Stimulated activated CD8-positive, alpha-beta memory T cell treated with anti-CD3 and anti-CD28 coated beads, Interleukin-4, amount 100 ng/mL, for 4 hours (primary cell): ENCODE measurements at places on chromosomes 4 and X.

GRCh38 chr4:51923343-51923742, 80.4 kb downstream of the DCUN1D4 start:
- DNase-seq = no peak

- DNase-seq = no peak
Observed at GRCh38 chrX:72620550-72621145, 48.0 kb upstream of the HDAC8 start.

GRCh38 chr4:10809905-10810304, 125.3 kb upstream of the CLNK start:
- DNase-seq = no peak

- no peak for DNase-seq
Observed at GRCh38 chr4:26789208-26789607, 71.4 kb upstream of the STIM2 start.

DNA sequence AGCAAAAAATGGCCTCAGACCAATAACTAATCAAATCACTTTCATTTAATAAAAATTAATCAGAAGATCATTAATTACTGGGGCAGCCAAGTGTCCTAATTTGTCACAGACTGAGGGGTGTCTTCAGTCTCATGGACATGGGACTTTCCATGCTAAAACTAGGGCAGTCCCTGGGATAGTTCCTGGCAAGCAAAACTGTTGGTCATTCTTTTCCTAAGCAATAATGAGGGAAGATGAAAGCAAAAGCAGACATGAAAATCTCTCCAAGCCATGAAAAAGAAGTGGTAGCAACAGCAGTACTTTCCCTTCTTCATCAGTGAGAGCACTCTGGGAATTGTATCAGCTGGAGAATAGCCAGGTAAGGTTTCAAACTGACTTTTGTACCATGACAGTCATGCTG, 3.7 kb upstream of the ANTXR2 start:
- DNase-seq = no peak

- DNase-seq = no peak
Observed at GRCh38 chr4:172813359-172813923, 355.2 kb upstream of the GALNT7 start.

DNA sequence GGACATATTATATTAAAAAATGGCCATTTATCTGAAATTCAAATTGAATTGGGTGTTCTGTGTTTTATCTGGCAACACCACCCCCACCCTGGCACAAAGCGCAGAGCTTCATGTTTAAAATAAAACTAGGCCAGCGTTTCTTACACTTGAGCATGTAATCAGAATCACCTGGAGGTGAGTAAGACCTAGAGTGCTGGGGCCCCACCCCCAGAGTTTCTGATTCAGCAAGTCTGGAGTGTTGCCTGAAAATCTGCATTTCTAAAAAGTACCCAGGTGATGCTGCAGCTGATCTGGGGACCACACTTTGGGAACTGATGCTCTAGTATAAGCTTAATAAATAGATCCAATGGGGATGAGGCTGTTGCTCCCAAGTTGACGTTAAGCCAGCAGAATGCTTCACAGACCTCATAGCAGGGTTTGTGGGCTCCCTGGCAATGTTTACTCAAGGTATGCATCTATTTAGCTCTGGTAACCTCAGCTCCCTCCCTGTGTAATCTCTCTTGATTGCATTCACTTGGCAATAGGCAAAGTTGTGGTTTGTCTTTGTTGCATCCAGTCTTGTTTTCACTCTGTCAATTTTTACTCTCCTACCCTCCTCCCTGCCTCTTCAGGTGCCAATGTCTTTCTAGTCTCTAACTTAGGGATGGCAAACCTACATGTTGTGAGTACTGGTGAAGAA, 99.8 kb upstream of the TEX13D start:
- no peak for DNase-seq

DNA sequence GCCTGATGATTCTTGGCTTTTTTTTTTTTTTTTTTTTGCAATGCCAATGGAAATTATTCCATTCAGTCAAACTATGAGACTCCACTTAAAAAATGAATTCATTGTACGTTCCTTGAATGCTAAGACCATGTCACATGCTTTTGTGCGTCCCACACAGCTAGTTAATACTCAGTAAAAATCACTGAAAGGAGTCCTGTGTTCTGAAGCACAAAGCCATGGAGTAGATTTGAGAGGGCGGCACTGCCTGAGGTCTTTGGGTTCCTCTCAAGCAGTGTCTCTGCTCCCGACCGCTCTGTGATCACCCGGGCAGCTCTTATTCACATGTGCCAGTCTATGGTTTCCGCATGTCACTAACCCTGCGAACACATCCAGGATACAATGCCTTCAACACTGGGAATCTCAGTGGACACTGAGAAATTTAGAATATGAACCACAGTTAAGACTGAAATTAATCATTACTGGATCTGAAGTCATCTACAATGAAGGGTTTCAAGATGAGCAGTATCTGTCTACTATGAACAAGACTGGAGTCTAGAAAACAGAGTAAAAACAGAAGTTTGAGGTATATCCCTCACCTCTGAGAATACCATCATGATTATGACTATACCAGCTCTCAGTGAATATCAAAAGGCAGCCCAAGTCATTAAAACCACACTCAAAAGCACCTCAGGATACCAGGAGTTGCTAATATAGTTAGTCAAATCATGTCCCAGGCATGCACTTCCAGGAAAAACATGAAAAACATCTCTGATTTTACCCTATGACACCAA, 193.0 kb downstream of the MGST2 start:
- no peak for DNase-seq

DNA sequence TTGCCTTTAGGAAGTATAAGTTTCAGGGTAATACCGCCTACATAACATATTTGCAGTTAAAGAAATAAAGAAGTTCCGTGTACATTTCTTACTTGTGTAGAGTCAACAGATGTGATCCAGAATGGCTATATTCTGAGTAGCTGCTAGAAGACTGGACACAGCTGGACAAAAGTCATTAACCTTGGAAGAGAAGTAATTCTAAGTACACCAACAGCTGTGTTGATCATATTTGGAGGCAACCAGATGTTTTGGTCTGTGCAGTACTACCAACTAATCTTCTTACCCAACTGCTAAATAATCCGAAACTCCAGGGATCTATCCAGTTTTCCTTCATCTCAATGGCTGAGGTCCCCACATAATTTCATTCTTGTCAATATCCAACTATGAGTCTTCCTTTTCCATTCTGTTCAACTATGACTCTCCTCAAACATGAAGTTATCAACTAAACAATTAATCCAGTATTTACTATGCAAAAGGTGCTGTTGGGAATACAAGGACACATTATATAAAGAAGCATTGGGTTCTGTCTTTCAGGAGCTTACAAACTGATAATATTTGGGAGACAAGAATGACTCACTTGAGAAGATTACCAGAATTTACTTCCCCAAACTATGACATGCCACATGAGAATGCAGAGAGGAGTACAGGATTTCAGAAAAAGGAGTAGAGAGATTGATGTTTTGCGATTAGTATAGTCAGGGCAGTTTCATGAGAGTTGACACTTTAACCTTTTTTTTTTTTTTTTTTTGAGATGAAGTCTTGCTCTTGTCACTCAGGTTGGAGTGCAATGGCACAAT, 78.2 kb downstream of the COL4A6 start:
- DNase-seq = no peak

GRCh38 chr4:31045724-31046318, 325.7 kb downstream of the PCDH7 start:
- DNase-seq = no peak

- DNase-seq = no peak
Observed at GRCh38 chrX:130498653-130499274, 97.0 kb downstream of the RBMX2 start.

DNA sequence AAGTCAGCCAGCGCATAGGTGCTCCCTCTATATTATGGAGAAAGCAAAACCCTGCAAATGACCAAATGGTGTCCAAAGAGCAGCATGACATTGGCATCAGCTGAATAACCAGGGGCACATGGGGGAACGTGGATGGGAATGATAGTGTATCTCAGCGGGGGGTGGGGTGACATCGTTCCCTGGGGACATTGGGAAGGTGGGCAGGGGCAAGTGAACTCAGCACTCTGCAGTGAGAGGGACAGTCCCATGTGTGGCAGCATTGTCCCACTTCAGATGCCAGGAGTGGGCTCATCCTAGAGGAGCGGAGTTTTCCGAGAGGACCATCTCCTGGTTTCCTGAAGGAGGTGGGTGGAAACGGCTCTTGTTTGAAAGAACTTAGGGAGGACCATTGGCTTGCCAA, 64.8 kb downstream of the NELFA start:
- DNase-seq = no peak

DNA sequence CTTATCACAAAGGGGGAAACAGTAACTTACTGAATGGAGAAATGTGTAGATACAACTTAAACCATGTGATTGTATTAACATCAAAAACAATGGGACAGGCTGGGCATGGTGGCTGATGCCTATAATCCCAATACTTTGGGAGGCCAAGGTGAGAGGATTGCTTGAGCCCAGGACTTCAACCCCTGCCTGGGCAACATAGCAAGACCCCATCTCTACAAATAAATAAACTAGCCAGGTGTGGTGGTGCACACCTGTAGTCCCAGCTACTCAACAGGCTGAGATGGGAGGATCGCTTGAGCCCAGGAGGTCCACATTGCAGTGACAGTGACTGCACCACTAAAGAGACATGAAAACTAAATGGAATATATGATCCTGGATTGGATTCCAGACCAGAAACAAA, 26.4 kb downstream of the TMEM184C start:
- no peak for DNase-seq

DNA sequence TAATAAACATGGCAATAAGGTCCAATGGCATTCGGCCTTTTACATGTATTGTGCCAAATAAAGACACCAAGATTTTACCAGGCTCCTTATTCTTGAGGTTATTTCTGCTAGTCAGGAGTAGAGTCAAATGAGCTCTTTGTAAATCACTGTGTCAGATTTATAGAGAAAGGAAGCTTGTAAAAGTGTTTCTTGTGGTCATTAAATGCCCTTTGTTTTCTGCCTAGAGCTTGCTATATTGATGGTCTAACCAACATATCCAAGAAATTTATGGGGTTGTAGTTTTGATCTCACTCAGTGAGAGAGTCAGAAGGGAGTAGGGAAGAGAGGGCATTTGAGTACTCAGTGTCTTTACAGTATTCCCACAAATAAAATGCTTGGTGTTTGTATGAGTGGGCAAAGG, 86.2 kb upstream of the FRMPD4 start:
- no peak for DNase-seq

DNA sequence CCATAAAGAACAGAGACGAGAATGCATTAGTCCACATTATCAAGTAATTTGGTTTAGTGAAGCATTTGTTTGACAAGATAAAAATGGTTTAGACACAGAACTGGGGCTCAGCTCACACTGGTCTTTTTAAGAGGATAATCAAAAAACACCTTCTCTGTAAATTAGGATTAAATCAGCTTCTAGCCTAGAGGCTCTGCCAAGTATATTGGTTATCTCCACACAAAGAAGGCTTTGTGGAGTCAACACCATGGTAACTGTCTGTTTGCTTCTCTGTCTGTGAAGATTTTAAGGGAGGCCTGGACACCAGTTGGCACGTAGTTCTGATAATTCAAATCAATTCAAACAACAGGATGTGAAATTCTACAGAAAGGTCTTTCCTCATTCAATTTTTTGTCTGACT, 687.0 kb downstream of the DMD start:
- no peak for DNase-seq

- no peak for DNase-seq
Observed at GRCh38 chr4:116180157-116180601, 905.2 kb downstream of the TRAM1L1 start.

- no peak for DNase-seq
Observed at GRCh38 chrX:135275973-135276372, 24.1 kb downstream of the ETDA start.

DNA sequence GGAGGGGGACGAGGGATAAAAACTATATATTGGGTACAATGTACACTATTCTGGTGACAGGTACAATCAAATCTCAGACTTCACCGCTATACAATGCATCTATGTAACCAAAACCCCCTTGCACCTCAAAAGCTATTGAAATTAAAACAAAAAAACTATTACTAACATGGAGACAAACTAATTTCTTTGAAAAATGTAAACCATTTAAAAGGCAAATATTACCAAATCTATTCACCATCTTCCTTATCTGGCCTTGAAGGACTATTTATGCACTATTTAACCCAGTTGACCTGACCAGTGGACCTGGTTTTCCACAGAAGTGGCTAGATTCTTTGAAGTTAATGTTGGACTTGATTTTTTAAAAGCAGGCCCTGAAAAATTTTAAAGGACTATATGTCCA, 212.3 kb upstream of the RPS6KA3 start:
- DNase-seq = no peak

- no peak for DNase-seq
Observed at GRCh38 chr4:155617296-155617695, 49.4 kb upstream of the GUCY1A1 start.

DNA sequence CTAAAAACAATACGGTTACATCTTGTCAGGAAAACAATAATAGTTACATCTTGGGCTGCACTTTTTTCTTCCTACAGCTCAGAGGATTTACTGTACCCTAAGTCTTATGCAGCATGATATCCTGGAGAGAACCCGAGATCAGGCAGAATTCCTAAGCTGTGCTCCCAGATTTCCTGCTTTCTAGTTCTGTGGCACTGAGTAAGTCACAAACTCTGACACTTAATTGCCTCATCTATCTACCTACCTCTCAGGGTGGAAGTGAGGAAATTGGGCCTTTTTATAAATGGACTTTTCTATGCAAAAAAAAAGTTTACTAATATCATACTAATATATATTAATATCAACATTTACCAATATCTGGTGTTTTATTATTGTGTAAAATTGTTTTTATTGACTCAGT, 438.5 kb downstream of the INPP4B start:
- DNase-seq = no peak

GRCh38 chrX:102042372-102043325, 82.8 kb upstream of the TCEAL2 start:
- no peak for DNase-seq

DNA sequence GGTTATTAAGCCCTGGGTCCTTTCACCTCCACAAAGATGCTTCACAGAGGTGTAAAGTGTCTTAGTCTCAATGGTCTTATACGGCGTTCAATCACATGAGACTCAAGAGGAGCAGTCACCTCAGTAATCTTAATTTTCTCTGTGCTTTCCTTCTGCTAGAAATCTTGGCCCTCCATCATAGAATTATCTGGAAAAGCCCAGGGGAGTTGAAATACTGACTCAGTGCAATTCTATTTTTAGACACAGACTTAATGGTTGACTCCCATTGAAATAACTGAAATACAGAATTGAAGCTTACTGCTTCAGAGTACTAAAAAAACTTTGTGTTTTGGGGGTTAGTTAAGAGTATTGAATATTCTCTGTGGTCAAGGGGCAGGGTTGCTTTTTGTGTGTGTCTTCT, 94.5 kb upstream of the IL15 start:
- no peak for DNase-seq

DNA sequence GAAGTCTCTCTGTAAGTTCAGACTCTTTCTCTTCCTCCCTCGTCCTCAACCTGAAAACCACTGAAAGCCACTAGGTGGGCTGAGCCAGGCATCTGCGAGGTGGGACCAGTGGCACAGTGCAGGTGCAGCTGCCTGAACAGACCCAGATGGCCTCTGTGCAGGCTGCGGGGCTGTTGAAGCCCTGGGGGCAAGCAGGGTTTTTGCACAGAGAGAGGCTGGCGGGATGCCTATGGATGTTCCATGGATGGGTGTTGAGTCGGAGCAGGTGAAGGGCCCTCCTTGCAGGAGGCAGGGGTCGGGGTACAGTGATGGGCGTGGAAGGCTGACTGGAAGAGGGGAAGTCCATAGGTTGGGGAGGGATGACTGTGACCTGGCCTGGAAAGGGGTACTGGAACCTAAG, 350.2 kb upstream of the FAT1 start:
- no peak for DNase-seq

GRCh38 chr4:118281611-118282442, 71.0 kb downstream of the PRSS12 start:
- DNase-seq = no peak
